ENCODE measurements at places on chromosomes 2 and 18.
A peak's percentile ranks its signal among the peaks of the same experiment; 100 is the strongest.

DNA sequence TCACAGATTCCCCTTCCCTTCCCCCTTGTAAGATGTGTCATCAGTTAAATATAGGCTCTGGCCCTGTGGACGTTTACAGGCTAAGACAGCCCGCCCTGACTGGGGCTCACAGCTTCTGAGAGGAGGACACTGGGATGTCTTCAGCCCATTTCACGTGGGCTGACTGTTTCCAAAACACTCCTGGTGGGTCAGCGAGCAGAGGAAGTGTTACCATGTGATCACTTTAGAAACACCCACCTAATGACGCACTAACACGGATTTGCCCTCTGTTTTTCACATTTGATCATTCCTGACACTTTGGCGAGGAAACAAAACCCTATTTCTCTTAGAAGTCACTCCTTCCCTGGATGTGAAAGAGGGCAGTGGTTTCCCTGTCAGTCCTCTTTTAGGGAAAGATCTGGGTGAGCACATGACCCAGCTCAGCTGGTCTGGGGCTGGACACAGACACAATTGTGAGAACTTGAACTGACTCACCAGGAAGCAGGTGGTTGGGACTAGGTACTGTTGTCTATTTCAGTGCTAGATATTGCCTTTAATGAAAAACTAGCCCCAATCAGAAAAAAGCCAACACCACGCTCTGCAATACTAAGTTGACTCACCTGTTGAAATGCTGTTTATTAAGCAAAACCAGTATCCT is 38.8 kb downstream of the BMP10 start:
- peak; percentile 49 for DNase-seq

- no peak for DNase-seq
These were observed 48.5 kb downstream of the SOCS6 start for GRCh38 chr18:70337139-70337972.

DNA sequence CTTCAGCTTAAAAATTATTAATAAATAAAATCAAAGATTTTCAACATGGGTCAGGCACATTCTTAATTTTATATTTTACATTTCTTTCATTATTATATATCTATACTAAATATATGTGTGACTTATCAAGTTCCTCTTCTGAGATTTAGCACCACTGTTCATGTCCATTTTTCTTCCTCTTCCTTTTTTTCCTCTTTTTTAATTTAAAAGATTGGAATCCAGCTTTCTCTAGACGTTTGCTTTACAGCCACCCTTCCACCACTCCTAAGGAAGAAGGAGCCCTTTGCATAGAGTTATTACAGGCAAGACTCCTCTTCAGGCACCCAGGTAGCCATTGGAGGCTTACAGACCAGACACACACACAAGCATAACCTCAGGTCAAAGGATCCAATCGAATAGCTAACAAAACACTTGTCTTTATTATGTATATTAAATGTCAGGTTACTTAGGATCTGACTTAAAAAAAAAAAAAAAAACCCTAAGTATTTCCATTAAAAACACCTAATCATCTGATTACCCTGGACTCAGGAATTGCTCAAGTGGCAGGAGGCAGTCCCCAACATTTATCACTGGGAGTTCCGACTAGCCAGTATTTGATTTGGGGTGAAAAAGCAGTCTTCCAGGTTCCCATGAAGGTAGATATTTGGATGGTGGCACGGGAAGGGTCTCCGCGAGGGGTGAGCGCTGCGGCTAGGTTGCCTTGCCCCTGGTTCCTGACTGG is 2.4 kb upstream of the ZEB2 start:
- no peak for DNase-seq

DNA sequence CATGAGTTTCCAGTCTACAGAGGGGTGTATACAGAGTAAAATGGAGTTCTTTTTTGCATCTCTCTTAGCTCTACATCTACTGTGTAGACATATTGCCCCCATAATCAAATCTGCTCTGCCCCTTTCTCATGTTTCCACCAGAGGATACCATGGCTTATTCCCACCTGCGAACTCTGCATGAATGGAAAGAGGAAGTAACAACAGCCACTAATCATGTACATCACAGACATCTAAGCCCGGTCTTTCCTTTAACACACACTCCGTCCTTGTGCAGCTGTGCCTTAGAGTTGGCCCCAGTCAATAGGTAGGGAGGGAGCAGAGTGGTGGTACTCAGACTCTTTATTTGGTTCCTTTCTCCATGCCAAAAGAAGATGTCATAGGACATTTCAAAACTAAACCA is 147.3 kb upstream of the NRP2 start:
- no peak for DNase-seq

- DNase-seq, result no peak
These were observed 154.6 kb downstream of the LOXHD1 start for GRCh38 chr18:46502444-46502843.

- no peak for DNase-seq
These were observed 23.8 kb upstream of the ODC1 start for GRCh38 chr2:10471955-10472354.

DNA sequence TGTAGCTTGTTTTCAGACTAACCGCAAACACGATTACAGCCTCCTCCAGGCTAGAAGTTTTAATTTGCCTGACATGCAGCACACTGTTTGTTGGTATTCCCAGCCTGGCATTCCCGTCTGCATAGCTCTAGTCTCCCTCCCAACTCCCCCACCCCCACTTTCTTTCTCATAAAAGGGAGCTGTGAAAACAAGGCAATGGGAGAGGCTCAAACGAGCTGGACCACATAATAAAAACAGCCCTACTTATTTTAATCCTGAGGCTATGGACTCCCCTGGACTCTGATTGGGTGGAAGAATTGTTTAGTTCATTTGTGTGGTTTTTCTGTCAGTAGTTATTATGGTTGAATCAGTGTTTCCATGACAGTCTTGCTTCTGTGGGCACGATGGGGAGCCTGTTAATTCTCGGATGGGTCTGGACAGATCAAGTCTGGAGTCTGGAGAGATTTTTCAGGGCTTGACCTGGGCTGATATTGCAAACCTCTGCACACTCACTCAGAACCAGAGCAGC is 1.2 kb downstream of the STON1 start:
- DNase-seq, result peak; percentile 6

DNA sequence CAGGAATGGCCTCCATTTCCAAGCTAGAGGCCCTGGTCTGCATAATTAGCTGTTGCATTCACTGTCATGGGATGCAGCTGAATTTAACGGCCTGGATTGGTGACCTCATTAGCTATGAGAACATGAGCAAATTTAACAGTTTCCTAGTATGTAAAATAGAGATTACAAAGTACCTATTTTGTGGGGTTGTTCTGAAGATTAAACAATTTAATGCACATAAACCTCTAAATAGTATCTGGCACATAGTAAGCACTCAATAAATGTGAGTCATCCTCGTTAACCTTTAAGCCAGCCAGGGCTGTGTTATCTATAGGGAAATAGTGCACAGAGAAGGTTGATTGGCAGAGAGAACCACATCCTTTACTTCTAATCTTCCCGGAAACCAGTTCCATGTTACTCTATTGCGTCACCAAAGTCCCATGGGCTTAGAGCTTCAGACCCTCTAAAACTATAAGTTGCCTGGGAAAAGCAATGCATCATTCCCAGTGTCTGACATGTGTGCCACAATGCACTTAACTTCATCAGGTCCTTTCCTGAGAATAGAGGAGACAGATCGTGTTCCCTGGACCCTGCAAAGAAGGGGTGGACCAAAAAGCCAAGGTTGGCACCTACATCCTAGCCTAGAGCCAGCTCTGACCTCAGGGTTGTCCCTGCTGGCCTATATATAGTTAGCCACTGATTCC is 196.5 kb downstream of the LNPK start:
- no peak for DNase-seq

DNA sequence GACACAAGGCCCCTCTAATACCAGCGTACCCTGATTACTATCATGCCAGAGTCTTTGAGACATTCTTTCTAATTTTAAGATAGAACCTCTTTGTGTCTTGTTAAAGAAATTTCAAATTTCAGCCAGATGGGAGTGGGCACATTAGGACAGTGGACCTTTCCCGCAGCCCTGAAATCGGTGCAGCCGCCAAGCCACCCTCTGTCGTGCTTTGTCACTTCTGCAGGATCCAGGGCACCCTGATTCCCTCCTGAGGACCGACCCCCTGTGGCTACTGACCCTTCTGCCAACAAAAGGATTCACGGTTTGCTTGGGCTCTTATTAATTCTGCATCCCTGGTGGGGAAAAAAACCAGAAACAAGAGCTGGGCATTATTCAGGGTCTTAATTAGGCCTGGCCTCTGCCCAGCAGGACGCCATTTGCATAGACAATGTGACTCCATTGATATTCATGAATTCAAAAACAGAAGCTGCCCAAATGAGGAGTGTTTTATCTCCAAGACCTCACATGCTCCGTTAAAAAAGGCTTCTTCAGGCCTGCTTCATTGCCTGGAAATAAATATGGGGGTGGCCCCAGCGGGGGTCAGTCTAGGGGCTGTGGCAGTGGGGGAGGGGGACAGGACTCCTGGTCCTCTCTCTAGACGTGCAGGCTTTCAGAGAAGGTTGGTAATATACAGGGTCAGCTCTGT is 116.9 kb downstream of the ALPK2 start:
- no peak for DNase-seq

- DNase-seq, result no peak
These were observed 53.4 kb downstream of the THADA start for GRCh38 chr2:43542285-43542933.

DNA sequence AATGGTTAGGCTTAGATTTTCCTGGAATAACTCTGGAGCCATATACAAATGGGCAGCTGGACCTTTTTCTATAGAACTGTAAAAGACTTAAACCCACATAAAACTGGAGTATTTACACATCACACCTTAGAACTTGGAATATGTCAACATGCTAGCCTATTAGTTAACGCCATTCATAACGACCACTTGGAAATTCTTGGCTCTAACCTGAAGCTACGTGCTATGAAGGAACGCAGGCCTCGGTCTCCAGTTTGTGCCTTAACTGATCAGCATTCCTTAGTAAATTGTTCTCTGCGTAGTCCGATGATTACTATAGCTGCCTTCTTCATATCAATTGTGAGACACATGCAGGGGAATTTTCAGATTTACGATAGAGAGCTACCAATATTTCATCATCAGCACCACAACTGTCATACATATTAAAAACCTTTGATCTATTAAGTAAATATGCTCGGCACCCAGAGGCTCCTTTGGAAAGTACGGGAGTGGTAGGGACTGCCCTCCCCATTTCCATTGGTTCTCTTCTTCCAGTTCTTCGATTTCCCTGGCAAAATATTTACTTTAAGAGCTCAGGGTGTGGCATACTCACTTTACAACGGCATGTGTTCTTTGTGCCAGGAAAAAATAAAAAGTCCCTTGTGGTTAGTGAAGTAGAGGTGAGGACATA is 17.5 kb upstream of the CCL20 start:
- DNase-seq, result no peak

- DNase-seq, result no peak
These were observed 480.9 kb downstream of the TSN start for GRCh38 chr2:122236152-122236874.

- DNase-seq, result no peak
These were observed 21.6 kb downstream of the PID1 start for GRCh38 chr2:229249536-229249935.

DNA sequence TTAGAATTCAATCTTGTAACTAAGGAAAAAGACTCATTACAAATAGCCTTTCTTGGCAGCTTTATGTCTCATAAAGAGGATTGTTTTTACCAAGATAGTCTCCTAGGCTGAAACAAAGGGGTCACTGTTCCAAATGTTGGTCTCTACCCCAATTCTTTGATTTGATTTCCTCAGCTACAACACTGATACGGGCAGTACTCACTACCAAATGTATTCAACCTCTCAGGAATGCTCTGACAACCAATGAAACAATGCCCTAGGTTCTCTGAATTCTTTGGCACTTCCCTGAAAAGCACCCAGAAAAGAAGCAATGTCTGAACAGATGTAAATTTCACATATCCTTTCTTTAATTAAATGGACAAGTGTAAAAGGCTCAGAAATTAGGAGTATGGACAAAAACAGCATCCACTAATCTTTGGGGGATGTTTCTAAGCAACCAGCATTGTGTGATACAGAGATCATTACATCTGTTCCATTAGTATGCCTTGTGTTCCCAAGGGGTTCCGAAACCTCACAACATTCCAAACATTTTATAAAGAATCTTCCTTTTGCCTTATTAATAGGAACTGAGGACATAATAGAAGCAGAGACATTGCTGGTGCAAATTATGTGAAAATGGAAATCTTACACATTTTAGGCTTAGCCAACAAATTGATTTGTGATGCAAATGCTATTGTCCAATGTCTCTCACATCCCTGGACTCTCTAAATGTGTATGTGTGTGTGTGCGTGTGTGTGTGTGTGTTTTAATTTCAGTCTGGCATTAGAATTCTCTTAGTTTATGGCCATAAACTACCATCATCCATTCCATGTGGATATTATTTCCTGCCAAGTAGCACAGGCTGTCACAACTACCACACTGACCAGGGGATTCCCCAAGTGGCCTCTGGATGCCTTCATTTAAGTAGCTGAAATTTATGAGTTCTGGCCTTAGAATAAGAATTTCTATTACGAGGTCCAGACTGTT is 276.0 kb downstream of the MTX2 start:
- no peak for DNase-seq

DNA sequence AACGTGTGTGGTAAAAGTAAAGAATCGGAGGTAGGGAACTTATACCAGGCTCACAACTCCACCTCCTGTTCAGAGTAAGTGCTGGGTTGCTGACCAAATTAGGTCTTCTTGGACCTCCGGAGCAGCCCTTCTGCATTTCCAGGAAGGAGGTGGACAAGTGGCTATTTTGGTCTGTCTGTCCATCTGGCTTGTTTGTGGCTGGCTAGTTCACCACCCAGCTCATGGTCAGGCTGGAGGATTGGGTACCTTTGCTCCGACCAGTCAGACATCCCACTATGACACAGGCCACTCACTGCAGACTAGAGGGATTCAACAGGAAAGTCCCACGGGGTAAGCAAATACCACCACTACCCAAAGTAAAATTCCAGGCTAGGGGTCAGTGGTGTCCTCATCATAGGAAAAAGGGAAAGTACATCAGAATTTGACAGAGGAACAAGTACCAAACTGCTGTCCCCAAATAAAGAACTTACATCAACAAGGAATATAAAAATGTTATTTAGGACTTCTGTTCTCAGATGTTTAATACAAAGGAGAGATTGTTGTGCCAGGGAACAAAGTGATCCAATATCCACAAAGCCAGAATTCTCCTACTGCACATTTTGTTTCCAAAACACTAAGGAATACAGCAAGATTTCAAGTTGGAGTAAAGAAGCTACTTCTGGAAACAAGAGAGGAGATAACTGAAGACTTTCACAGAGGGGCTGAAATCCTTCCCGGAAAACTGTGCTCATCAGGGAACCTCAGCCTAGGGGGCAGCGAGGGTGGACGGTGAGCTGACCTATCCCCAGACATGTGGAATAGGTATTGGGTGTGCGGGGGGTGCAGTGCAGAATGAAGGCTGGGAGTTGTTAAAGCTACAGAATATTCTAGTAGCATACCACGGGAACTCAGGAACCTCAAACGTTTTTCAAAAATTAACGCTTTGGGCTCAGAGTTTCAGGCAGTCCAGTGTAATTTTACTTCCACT is 56.9 kb downstream of the BCL2 start:
- no peak for DNase-seq
